ENCODE measurements at places on chromosomes 2 and 18. TPM values are rescaled to one million over a fixed set of nuclear protein-coding genes. Genes with fewer than 3 reads are reported as not detected.

- DNase-seq = no peak
Measured at GRCh38 chr18:57210107-57210715, 63.3 kb downstream of the BOD1L2 start.

TUBA3D gene
- not detected for total RNA-seq

DNA sequence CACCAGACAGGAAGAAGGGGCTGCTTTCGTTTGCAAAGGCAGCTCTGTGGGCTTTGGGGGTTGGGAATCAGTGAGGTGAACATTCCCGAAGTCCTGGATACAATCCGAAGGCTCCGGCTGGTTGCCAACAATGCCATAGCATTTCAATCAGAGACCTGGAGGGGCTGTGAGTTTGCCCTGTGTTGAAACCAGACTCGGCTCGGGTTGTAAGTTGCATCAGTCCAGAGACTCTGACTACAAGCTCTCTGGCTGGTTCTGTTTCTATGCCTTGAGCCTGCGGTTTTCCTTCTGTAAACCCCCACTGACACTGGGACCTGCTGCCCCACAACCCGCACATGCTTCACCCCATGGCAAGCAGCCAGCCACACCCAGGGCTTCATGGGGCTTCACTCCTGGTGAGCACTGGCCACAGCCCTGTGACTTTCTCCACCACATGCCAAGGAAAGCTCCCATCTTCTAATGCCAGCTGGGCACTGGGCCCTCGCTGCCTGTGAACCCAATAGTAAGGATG lies 85.7 kb upstream of the ODC1 start:
- no peak for DNase-seq

GRCh38 chr2:42102591-42103450 lies 55.0 kb downstream of the PKDCC start:
- no peak for DNase-seq

GRCh38 chr2:45879406-45879805 lies 227.9 kb downstream of the PRKCE start:
- no peak for DNase-seq

GRCh38 chr2:60051991-60052390 lies 501.5 kb downstream of the BCL11A start:
- DNase-seq = no peak

- no peak for DNase-seq
Measured at GRCh38 chr18:33616556-33616955, 38.5 kb downstream of the ASXL3 start.

GRCh38 chr2:3469486-3469885 lies 49.8 kb downstream of the ADI1 start:
- no peak for DNase-seq

EVA1A gene
- total RNA-seq = not detected

DNA sequence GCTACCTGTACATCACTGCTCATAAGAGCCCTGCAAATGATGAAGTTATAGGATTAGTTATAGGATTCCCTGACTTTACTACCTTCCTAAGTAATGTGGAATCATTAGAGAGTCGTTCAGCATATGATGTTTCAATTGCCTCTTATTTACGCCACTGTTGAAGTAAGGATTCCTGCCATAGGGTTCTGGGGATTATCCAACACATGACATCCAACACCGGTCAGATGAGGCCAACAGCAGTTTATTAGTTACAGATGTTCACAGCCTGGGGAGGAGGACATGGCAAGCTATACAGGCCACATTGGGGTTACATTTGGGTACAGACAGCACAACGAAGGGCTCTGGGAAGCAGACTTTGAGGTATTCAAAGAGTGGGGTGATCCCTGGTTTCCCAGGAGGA lies 134.1 kb upstream of the MC4R start:
- no peak for DNase-seq

- no peak for DNase-seq
Measured at GRCh38 chr2:184394642-184395041, 203.7 kb upstream of the ZNF804A start.

SLC23A3 gene
- 0.65 TPM for total RNA-seq

All from T-helper 17 cell (primary cell).